ENCODE measurements at places on chromosomes 7 and 10.

DNA sequence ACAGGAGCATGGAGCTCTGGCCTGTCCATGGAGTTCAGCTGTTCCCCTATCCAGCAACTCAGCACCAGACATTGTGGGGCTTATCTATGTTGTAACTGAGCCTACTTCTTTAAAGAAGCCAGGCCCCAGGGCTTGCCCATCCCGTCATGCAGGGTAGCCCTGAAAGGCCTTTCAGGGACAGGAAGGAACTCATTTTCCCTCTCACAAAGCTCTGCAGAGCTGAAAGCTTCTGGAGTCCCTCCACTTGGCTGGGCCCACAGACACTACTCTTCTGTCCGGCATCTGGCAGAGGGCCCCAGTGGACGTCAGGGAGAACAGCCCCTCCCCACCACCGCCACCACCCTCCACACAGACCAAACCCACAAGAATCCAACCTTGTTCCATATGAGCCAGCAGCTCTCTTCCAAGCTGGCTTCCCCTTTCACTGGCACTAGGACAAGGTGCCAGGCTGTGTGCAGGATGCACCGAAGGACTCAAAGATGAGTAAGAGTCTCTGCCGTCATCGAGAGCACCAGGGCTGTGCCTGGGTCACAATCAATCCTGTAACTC, 33.1 kb downstream of the DENND2A start:
- DNase-seq: peak; percentile 54

DNA sequence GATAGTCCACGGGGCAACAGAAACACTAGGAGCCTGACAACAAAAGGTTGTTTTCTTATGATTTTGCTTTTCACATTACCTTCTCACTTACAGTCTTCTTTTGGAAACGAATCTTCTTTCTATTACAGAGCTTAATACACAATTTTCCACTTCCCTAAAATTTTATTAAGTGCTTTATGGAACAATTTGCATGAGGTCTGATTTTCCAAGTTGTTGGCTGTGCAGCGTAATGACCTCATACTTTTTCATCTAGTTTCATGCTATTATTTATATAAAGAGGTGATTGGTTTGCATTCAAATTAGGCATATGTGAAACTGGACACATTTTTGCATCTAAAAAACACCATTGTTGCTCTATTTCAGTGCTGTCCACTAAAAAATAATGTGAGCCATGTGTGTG, 76.7 kb downstream of the CFAP58 start:
- DNase-seq: no peak

- no peak for DNase-seq
Measured at GRCh38 chr10:98694014-98694413, 247.3 kb upstream of the HPS1 start.

- no peak for DNase-seq
Measured at GRCh38 chr10:760622-761021, 71.2 kb upstream of the DIP2C start.

DNA sequence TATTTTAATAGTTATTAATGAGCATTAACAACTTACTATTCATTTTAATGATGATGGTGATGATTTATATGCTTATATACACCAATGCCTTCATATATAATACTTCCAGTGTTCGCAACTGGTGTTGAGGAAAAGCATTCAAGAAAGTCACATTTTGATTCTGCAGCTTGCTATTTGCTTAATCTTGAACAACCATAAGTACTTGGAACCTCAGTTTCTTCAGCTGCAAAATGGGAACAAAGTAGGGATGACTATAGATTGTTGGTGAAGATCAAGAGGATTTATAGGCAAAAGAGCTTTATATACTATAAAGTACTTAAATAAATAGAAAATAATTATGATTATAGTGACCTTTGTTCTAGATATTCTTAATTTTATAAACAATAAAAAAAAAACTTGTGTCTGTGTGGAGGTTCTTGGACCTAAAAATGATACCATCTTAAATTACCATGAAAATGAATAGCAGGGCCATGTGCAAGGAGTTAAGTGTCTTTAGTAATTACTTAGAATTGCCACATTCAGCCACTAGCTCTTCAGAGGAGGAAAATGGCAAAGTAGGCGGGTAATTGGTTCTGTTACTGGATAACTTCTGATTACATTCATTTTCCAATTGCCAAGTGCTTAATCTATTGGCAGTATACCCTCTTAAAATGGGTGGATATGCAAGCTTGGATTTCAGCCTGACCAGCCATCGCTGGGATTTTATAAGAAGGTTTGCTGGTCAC, 4.5 kb downstream of the ARID5B start:
- no peak for DNase-seq

DNA sequence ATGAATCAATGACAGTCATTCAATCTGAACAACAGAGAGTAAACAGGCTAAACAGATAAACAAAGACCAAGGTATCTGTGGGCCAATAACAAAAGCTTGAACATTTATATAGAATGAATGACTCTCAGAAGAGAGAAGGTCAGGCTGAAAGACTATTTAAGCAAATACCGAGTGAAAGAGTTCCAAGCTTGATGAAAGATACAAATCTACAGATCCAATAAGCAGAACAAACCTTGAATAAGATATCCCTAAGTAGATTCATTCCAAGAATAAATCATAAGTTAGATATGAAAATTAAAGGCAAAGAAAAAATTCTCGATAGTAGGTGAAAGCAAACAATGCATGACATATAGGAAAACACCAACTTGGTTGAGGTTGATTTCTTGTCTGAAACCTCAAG, 376.4 kb upstream of the IGFBP3 start:
- DNase-seq: no peak

- DNase-seq: no peak
Measured at GRCh38 chr7:151716323-151716722, 160.6 kb downstream of the PRKAG2 start.

GRCh38 chr10:78349165-78349516, 315.5 kb downstream of the RPS24 start:
- no peak for DNase-seq

DNA sequence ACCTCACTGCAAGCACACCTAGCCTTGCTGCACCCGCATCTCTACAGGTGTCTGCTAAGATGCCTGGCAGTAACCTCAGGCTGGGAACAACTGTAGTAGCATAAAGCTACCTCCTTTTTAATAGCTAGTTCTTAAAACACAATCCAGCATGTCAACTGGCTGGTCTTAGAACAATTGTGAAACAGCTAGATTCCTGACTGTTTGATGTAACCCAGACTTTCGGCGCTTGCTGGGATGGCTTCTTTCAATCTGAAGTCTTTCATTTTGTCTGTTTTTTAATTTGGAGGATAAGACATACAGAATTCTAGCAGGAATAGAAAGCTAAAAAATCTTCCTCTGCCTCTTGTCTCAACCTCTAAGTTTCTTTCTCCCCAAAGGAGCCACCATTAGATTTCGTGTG, 59.8 kb downstream of the GSDME start:
- no peak for DNase-seq

- no peak for DNase-seq
Measured at GRCh38 chr7:49433794-49434193, 339.6 kb upstream of the VWC2 start.

DNA sequence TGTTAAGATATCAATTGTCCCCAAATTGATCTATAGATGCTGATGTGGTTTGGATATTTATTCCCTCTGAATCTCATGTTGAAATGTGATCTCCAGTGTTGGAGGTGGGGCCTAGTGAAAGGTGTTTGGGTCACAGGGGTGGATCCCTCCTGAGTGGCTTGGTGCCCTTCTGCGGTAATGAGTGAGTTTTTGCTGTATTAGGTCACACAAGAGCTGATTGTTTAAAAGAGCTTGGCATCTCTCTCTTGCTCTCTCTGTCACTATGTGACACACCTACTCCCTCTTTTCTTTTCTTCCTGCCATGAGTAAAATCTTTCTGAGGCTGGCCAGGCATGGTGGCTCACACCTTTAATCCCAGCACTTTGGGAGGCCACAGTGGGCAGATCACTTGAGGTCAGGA, 98.2 kb upstream of the KAT6B start:
- DNase-seq: no peak

GRCh38 chr10:52703898-52704297, 68.7 kb downstream of the MBL2 start:
- no peak for DNase-seq

DNA sequence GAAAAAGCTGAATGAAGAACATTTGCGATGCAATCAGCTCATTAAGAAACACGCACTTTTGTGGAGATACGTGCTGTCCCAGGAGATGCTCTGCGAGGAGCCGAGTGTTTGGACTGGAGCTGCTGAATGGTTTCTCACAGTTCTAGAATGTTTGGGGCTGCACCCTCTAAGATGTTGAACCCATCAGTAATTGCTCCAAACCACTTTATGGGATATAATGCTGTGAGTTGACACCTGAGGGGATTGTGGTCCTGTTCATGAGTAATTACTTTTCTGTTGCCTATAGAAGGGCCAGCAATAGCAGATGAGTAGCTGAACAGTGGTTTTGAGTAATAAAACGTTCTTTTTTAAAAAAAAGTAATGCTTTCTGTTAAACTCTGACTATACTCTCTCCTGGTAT, 63.1 kb downstream of the IKZF1 start:
- no peak for DNase-seq

DNA sequence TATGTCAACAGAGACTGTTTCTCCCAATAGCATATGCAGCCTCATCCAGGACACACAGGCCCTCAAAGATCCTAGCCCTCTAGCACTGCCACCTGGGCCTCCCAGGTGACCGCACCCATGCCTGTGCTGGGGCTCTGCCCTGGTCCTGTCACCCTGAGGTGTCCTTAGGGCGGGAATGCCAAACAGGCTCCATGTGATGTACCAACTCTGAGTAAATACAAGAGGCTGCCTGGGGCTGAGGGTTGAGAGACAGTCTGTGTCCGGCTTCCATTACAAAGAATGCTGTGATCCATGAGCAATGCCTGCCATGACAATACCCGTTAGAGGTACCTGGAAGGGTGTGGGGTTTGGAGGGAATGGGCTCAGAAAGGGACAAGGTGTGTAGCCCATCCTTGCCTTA, 83.0 kb upstream of the KAT6B start:
- no peak for DNase-seq

GRCh38 chr10:11164803-11165590, 147.3 kb downstream of the CELF2 start:
- peak; percentile 83 for DNase-seq

DNA sequence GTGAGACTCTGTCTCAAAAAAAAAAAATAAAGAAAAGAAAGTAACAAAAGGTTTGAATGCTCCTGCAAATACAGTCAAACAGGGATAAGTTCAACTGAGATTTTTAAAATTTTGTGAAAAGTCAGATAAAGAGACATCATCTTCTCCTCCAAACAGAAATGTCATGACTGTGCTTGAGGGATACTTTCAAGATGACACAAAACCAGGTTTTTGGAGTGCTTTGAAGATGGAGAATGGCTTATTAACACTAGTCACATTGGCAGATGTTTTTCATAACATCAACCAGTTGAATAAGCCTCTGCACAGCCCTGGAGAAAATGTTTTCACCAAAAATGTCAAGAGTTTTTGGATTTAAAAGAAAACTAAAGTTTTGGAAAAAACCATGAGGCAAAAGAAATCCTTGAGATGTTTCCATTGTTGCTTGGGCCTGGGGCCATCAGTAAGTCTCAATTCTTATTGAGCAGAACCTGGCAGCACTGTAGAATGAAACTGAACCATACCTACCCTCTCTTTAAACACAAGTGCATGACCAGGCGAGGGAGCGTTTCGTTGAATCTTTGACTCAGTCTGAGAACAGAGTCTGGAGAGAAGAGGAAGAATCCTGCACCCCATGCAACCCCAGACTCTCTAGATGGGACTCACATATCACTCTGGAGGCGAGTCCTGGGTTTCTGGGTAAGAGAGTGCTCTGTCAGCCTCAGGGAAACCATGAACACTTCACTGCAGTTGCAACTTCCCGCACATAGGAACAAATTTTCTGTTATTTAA, 37.4 kb upstream of the PRKCQ start:
- DNase-seq: no peak

DNA sequence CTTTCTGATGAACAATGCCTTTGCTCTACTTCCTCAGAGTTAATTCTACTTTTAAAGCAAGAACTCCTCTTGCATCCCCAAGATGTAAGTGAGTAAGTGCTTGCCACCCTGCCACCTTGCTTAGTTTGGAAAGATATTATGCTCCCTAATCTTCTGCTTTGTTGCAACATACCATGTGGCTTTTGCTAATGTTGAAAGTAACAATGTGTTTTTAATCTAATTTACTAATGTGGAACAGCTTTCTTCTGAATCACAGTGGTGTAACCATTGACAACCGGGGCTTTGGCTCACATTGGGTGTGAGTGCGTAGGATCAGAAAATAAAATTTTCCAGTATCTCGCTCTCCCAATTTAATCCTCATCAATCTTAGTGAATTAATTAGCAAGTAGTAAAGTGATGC, 254.1 kb upstream of the PTER start:
- DNase-seq: no peak

DNA sequence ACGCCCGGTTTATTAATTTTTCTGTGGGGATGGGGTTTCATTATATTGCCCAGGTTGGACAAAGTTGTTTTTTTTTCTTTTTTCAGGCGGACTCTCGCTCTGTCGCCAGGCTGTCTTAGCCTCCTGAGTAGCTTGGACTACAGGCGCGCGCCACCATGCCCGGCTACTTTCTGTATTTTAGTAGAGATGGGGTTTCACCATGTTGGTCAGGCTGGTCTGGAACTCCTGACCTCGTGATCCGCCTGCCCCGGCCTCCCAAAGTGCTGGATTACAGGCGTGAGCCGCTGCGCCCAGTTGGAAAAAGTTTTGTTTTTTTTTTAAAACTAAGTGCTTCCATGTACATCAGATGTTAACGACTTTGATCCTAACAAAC, 542 bp upstream of the ZNF394 start:
- no peak for DNase-seq

DNA sequence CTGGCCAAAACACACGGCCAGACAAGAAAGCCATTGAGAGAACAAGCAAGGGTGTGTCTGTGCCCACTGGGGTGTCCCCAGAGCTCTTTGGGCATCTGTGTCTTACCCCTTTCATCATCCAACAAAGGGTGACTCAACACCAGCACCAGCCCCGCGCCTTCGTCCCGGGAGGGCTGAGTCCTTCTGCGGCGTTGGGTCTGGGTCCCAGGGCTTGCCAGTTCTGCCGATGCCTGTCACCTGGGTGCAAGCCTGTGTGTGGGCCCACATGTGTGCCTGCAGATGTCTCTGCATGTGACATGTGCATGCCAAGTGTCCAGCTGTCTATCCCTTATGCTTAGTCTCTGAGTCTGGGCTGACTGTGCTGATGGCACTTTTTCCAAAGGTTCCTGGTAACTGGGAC, 24.4 kb upstream of the ELN start:
- DNase-seq: no peak

GRCh38 chr10:6603142-6604125, 23.4 kb upstream of the PRKCQ start:
- peak; percentile 18 for DNase-seq

GRCh38 chr7:68785036-68785435, 813.2 kb upstream of the AUTS2 start:
- DNase-seq: no peak
